Stimulated activated CD8-positive, alpha-beta memory T cell treated with anti-CD3 and anti-CD28 coated beads, Interleukin-15, amount 100 ng/mL, for 1 hour (primary cell): ENCODE measurements at places on chromosomes 4 and X.
A peak's percentile ranks its signal among the peaks of the same experiment; 100 is the strongest.

DNA sequence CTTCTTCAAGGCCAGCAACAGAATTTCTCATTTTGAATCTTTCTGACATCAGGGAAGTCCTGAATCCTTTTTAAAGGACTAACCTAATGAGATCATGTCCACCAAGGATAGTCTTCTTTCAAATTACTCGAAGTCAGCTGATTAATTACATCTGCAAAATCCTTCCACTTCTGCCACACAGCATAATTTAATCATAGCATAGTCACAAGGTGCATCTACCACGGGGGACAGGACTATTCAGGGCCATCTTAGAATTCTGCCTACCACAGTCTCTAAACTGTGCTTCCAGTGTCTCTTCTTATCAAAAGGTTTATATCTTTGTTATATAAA, 53.7 kb downstream of the ATP10D start:
- DNase-seq: no peak

- DNase-seq: no peak
Observed at GRCh38 chrX:68114573-68115129, 318.6 kb downstream of the OPHN1 start.

- DNase-seq: no peak
Observed at GRCh38 chrX:32533848-32534247, 677.5 kb downstream of the DMD start.

DNA sequence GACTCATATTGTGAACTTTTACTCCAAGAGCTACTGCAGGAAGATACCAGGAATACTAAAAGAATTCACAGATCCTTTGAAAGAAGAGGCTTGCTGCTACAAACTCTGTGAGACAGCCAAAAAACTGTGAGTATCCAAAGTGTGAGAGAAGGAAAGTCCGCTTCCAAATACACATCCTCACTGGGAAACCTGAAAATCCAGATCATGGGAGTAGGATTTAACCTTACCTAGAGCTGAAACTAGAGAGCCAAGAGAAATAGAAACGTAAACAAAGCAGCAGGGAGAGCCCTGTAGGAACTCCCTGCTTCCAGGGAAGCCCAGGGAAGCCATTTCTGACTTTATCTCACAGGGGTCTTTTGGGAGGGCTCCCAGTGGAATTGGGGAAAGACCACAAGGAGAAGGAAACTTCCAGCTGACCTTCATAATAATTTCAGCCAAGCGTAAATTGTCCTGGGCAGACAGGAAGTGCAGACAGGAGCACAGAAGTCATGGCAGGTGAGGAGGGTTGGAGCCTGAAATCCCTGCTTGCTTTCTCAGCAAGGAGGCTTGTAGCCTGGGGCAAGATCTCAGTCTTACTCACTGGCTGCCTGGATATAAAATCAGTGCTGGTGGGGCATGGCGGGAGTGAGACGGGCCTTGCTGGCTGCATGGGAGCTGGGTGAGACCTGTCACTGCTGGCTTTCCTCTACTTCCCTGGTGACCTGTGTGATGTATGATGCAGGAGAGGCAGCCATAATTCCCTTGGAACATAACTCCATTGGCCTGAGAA, 26.2 kb upstream of the NFKB1 start:
- no peak for DNase-seq

DNA sequence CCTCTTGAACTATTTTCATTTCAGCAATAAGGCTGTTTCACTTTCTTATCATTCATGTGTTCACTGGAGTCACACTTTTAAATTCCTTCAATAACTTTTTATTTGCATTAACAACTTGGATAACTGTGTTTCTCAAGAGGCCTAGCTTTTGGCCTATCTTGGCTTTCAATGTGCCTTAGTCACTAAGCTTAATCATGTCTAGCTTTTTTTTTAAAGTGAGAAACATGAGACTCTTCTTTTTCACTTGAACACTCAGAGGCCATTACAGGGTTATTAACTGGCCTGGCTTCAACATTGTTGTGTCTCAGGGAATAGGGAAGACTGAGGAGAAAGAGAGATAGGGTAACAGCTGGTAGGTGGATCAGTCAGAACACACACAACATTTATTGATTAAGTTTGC, 64.0 kb upstream of the VCX2 start:
- DNase-seq: no peak

GRCh38 chr4:184849185-184849584, 23.4 kb upstream of the ACSL1 start:
- no peak for DNase-seq

DNA sequence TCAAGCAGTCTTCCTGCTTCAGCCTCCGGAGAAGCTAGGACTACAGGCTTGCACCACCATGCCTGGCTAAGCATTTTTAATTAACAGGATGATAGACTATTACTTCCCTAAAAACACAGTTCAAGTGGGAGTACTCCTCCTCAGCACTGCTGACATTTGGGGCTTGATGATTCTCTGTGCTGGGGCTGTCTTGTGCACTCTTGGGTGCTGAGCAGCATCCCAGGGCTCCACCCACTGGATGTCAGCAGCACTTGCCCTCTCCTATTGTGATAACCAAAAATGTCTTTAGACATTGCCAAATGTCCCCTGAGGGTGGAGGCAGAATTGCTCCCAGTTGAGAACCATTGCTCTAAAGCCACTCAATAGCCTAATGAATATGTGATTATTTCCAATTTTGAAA, 60.4 kb downstream of the CLCN4 start:
- no peak for DNase-seq

- DNase-seq: no peak
Observed at GRCh38 chr4:152974468-152975379, 38.6 kb downstream of the FHDC1 start.

DNA sequence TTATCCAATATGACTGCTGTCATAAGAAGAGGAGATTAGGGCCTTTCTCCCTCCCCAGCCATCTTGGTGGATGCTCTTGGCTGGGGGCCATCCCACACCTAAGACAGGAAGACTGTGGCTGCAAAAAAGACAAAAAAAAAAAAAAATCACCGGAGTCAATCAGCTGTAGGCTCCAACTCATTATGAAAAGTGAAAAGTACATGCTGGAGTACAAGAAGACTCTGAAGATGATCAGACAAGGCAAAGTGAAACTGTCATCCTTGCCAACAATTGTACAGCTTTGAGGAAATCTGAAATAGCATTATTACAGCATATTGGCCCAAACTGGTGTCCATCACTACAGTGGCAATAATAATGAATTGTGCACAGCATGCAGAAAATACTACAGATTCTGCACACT, 5.2 kb downstream of the EGFL6 start:
- DNase-seq: no peak

DNA sequence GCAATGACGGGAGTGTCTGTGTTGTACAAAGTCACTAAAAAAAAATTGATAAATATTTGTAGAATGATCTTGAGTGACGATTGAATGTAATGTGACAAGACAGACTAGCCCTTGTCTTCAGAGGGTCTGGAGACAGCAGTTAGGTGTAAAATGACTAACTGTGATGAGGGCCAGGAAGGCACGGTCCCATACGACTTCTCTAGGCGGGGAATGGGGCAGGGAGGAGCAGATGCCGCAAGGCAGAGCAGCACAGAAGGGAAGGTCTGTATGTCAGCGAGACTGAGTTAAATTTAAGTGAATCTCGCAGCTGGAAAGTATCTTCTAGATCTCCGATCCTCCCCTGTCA, 405 bp downstream of the CENPE start:
- DNase-seq: no peak

DNA sequence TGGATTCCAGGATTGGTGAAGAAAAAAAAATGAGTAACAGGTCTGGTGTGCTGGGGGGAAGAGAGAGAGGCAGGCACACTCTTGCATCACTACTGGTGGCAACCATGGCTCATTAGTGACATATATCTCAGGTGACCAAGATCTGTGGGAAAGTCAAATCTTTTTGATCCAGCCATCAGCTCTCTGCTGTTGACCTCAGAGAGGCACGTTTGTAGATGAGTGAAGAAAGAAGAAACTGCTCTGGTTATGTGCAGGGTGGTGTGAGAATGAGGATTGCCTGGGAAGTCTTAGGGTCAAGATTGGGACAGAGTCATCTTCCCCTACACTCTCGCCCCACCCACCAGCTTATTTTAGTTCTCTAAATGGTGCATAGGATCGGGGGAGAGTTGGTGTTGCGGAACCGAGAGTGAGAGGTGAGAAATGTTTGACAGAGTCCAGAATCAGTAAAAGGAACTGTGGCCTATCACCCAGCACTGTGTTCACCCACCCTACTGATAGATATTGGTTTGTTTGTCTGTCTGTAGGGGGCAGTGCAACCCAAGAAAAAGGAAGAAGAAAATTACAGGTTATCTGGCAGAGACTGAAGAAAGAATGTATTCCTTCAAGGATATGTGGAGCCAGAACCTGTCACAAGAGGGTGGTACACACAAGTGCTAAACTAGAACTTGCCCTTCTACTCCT, 21.9 kb downstream of the ARMCX6 start:
- no peak for DNase-seq

DNA sequence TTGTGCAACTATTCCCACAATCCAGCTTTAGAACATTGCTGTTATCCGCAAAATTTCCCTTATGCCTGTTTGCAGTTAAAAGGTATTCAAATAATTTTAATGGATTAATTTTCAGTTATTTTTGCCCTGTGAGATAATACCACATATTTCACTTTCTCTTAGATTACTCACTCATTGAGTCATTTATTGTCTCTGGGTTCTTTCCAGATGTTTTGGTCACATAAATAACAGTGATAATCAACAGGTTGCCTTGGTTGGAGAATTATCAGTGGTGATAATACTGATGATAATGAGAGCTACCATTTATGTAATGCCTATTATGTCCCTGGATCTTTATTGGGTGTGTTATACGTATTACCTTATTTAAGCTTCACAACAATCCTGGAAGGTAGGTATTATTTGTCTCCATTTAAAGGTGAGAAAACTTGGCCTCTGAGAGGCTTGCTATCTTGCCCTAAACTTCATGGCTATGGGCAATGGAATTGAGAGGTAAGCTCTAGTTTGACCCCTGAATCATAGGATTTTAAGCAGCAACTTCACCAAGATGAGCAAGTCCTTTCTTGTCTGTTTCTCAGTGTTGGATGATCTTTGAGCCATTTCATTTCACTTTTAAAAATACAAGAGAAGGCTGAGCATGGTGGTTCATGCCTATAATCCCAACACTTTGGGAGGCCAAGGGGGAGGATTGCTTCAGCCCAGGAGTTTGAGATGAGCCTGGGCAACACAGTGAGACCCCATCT, 87.4 kb downstream of the KIT start:
- no peak for DNase-seq

GRCh38 chr4:176874721-176875445, 82.2 kb upstream of the VEGFC start:
- DNase-seq: no peak

GRCh38 chr4:38131371-38132091, 171.3 kb downstream of the PTTG2 start:
- DNase-seq: peak; percentile 51

DNA sequence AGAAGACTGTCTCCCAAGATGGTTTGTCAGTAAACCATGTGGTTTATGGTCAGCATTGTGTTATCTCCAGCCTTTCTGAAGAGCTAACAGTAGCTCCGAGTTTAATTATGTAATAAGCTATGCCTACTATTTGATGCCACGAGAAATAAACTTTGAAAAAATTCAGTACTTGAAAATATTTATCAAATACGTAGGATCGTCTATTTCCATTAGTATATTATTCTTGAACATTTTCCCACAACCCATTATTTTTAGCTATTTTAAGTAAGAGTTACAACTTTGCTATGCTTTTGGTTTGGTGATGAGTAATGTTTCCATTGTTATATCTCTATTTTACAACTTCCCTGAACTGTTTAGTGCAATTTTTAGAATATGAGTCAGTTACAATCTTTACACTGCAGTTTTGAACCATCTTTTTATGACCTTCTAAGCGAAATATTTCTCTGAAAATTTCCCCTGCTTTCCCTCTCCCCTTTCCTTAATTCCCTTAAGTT, 44.5 kb upstream of the TRIM2 start:
- no peak for DNase-seq

DNA sequence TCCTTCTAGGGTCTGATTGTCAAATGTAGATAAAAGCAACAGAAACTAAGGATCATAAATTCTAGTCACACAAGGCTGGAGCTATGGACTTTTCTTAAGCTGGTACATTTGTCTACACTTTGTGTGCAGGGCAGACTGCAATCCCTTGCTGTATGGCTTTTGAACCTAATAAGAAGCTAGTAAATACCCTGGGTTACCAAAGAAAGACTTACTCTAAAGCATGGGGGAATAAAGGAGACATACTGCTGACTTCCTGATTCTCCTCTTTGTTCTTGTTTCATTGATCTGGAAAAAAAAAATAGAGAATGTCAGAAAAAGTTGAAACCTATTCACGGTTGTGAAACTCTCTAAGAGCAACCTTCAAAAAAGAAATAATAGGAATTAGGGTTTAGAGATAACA, 216.6 kb upstream of the TLL1 start:
- no peak for DNase-seq

DNA sequence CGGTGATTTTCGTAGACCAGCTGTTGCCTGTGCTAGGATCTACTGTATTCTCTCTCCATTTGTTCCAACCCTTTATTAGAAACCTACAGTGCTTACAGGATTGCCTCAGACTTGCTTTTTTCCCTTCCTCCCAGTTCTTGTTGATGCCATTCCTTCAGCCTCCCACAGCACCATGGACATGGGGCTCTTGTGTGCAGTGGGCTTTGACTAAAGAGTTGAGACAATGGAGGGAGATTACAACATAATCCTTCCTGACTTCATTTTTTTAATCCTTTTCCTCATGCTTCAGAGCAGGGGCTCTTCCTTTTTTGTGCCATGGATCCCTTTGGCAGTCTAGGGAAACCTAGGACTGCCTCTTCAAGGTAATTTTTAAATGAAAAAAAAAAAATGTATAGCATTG, 92.1 kb downstream of the BMPR1B start:
- DNase-seq: no peak

DNA sequence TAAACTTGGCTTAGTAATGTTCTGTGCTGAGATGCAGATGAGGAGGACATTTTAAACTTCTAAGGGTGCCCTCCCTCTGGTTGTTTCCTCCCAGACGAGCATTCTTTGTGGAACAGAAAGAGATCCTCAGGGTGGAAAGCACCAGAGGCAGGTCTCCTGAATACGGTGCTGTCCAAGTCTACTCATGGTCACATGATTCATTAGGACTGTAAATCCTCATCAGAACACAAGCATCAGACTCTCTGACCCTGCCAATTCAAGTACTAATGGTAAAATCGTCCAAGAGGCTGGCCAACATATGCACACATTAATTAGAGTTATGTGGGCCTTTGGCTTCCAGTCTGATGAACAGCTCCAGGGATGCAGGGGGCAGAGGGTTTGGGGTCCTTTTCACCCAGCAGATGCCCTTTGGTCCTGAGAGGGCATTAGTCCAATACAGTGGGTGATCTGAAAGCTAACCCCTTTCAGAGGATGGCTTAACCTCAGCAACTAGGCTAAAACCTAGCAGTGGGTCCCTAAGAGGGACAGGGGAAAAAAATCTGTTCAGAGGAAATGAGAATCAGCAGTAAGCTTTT, 18.2 kb downstream of the HAND2 start:
- DNase-seq: no peak

- no peak for DNase-seq
Observed at GRCh38 chr4:81562093-81562492, 90.4 kb upstream of the RASGEF1B start.

GRCh38 chr4:112818594-112818965, 181.6 kb downstream of the LARP7 start:
- no peak for DNase-seq

GRCh38 chr4:47122592-47123291, 91.4 kb downstream of the GABRB1 start:
- DNase-seq: peak; percentile 11

GRCh38 chr4:106609917-106610316, 241.3 kb upstream of the GIMD1 start:
- DNase-seq: no peak

- DNase-seq: no peak
Observed at GRCh38 chr4:89111833-89112563, 665 bp downstream of the TIGD2 start.

- no peak for DNase-seq
Observed at GRCh38 chr4:99276417-99276816, 14.4 kb downstream of the ADH1A start.

GRCh38 chr4:26854701-26855100, 5.9 kb upstream of the STIM2 start:
- DNase-seq: no peak
